ENCODE measurements at places on chromosomes 13 and 19.

DNA sequence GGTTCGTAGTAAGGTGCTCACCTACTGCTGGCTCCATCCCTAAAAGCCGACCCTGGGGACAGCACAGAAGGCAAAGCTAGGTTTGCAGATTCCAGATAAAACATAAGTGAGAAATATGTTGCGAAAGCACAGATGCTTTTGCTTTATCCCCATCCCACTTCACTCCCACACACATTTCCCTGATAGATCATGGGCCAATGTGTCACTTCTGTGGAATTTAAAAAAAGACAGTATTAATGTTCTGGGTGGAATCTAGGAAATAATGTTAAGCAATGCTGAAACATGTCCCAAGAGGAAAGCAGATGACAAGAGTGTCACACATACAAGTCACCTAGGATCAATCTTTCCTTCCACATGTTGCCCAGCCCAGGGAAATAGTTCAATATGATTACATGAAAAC is 661.0 kb upstream of the MIR17HG start:
- DNase-seq, result no peak

- DNase-seq, result no peak
Observed at GRCh38 chr13:47484548-47484947, 516.5 kb downstream of the SUCLA2 start.

GRCh38 chr19:45473367-45473681 is 5.5 kb downstream of the FOSB start:
- no peak for DNase-seq

DNA sequence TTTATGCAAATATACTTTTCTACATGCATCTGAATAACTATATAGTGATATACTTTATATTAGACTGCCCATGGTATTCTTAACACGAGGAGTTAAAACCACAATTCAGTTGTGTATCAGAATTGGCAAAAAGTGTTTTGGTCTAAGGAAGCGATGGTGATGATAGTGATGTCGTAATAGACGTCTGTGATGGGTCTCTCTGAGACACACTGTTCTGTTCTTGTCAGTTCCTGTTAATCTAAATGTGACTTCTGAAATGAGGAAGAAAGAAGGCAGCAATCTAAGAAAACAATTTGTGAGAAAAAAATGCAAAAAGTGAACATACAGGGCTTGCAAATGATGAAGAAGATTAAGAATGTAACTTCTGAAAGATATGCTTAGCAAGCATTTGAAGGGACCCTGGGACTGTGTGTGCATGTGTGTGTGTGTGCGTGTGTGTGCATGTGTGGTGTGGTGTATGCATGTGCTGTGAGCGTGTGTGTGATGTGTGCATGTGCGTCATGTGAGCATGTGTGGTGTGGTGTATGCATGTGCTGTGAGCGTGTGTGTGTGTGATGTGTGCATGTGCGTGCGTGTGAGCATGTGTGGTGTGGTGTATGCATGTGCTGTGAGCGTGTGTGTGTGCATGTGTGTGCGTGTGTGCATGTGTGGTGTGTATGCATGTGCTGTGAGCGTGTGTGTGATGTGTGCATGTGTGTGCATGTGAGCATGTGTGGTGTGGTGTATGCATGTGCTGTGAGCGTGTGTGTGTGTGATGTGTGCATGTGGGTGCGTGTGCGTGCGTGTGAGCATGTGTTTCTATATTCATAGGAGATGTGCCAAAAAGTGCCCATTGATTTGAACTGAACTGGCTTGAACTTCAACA is 131.8 kb downstream of the IRS2 start:
- no peak for DNase-seq

GRCh38 chr13:105611424-105611823 is 924.0 kb downstream of the EFNB2 start:
- no peak for DNase-seq

Data from SJCRH30 (cell line).